ENCODE measurements at places on chromosomes 11 and 22. TPM values are rescaled to one million over a fixed set of nuclear protein-coding genes. Genes with fewer than 3 reads are reported as not detected.
A peak's percentile ranks its signal among the peaks of the same experiment; 100 is the strongest.

- H3K27me3 ChIP-seq = no peaks in the 10 kb centered on the region
- no peak overlapping the region for H3K4me3 ChIP-seq
- peaks cover 5% of the 10 kb centered on the region for H3K36me3 ChIP-seq
- no peak for DNase-seq
Measured at GRCh38 chr11:73414977-73415651, 38.9 kb downstream of the RELT start.

DNA sequence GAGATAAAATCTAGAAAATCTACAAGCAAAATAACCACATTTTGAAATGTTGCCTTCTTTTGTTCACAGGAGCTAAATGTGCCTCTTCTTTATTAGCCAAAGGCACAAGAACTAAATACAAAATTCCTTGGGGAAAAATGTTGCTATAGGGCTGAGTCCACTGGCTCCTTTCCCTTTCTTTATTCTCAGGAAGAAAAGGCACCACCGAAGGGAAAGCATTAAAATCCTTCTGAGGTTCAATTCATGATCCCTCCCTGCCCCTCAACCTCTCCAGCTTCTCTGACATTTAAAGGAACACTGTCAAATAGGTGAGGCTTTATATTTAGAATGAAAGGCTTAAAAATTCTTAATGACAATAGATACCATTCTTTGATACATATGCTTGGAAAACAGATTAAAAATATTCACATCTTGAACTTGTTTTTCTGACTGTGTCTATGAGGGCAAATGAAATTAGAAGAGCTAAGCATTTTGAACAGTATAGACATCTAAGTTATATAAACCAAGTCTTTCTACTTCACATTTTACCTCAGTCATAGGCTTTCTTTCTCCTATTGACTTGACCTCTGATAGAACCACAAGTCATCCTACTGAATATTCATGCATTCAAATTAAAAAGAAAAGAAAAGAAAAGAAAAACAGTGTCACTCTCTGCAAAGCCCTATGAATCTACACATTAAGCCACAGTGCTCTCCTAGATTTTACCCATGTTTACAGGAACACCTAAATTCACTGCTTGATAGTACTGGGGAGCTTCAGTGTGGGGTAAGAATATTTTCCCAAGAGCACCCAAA is 148.2 kb downstream of the MAML2 start:
- H3K4me3 ChIP-seq = no peak overlapping the region
- peaks cover 20% of the 10 kb centered on the region for H3K4me1 ChIP-seq
- peak overlapping the region; percentile 57 for H3K27ac ChIP-seq
- no peaks in the 10 kb centered on the region for H3K27me3 ChIP-seq
- H3K36me3 ChIP-seq = no peaks in the 10 kb centered on the region
- no peak for DNase-seq

The SCGB1D2 gene
- not detected for total RNA-seq

GRCh38 chr11:121091492-121092152 is 9.4 kb upstream of the TECTA start:
- no peak overlapping the region for H3K4me3 ChIP-seq
- peaks cover 20% of the 10 kb centered on the region for H3K36me3 ChIP-seq
- H3K27me3 ChIP-seq = no peaks in the 10 kb centered on the region
- H3K4me1 ChIP-seq = peaks cover 7% of the 10 kb centered on the region

The C22orf31 gene
- total RNA-seq = not detected

DNA sequence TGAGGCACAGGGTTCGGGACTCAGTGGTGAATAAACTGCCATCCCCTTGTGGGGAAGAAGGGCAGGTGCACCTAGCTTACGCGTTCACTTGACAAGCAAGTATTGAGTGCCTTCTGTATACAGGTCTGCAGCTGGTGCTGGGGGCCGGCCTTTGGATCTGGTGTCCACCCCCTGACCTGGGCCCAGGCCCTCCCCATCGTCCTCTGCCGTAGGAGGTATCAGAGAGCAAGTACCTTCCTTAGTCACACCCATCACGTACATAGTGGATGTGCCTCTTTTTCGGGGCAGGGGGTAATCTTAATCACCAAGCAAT is 53.3 kb downstream of the SMIM38 start:
- H3K4me1 ChIP-seq = peaks cover 6% of the 10 kb centered on the region
- no peaks in the 10 kb centered on the region for H3K36me3 ChIP-seq
- DNase-seq = no peak
- no peak overlapping the region for H3K4me3 ChIP-seq
- no peak overlapping the region for H3K27ac ChIP-seq

GRCh38 chr22:43910178-43910695 is 13.4 kb upstream of the PNPLA3 start:
- H3K4me3 ChIP-seq = no peak overlapping the region
- no peaks in the 10 kb centered on the region for H3K36me3 ChIP-seq
- no peak for DNase-seq
- no peak overlapping the region for H3K27ac ChIP-seq
- peaks cover 23% of the 10 kb centered on the region for H3K27me3 ChIP-seq

- no peaks in the 10 kb centered on the region for H3K27me3 ChIP-seq
- no peak for DNase-seq
- H3K4me3 ChIP-seq = no peak overlapping the region
- H3K27ac ChIP-seq = no peak overlapping the region
- no peaks in the 10 kb centered on the region for H3K36me3 ChIP-seq
Measured at GRCh38 chr11:100630898-100631297, 56.2 kb upstream of the ARHGAP42 start.

- H3K27ac ChIP-seq = no peak overlapping the region
- peaks cover 71% of the 10 kb centered on the region for H3K36me3 ChIP-seq
- no peaks in the 10 kb centered on the region for H3K4me1 ChIP-seq
- no peak for DNase-seq
- no peak overlapping the region for H3K4me3 ChIP-seq
Measured at GRCh38 chr22:20798974-20799373, 25.1 kb downstream of the SERPIND1 start.

DNA sequence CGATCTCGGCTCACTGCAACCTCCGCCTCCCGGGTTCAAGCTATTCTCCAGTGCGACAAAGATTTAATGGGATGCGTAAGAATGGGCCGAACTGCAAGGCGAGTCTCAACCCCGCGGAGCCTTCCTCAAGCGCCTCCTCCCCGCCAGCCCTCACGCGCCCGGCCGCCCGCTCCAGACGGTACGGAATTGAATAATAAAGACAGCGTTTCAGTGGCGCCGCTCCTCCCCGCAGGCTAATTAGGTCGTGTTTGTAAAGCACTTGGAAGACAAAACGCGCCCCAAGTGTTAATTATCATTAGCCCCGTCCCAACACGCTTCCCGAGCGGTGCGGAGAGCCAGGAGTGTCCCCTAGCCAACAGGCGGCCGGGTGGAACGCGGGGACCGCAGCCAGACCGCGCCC is 192.0 kb downstream of the BUD13 start:
- H3K4me3 ChIP-seq = no peak overlapping the region
- H3K27ac ChIP-seq = no peak overlapping the region
- no peak for DNase-seq
- H3K36me3 ChIP-seq = no peaks in the 10 kb centered on the region
- peaks cover 48% of the 10 kb centered on the region for H3K27me3 ChIP-seq
- peaks cover 6% of the 10 kb centered on the region for H3K4me1 ChIP-seq
